ENCODE measurements at places on chromosomes 2 and 18. TPM values are rescaled to one million over a fixed set of nuclear protein-coding genes. Genes with fewer than 3 reads are reported as not detected.
A peak's percentile ranks its signal among the peaks of the same experiment; 100 is the strongest.

SERPINB3 gene
- total RNA-seq = not detected

GRCh38 chr2:213862407-213863076, 548.3 kb upstream of the VWC2L start:
- H3K4me3 ChIP-seq = no peak overlapping the region
- no peaks in the 10 kb centered on the region for H3K36me3 ChIP-seq
- H3K4me1 ChIP-seq = no peaks in the 10 kb centered on the region
- DNase-seq = no peak

- H3K4me3 ChIP-seq = no peak overlapping the region
- H3K27me3 ChIP-seq = peaks cover 5% of the 10 kb centered on the region
- peaks cover 13% of the 10 kb centered on the region for H3K4me1 ChIP-seq
- no peak for DNase-seq
These were observed 894.1 kb upstream of the PIK3C3 start for GRCh38 chr18:41060967-41061366.

ZNF519 gene
- 6.5 TPM for total RNA-seq

SKA1 gene
- 4.3 TPM for total RNA-seq

STAMBP gene
- 32.1 TPM for total RNA-seq

DYNAP gene
- not detected for total RNA-seq

NTSR2 gene
- not detected for total RNA-seq

DNA sequence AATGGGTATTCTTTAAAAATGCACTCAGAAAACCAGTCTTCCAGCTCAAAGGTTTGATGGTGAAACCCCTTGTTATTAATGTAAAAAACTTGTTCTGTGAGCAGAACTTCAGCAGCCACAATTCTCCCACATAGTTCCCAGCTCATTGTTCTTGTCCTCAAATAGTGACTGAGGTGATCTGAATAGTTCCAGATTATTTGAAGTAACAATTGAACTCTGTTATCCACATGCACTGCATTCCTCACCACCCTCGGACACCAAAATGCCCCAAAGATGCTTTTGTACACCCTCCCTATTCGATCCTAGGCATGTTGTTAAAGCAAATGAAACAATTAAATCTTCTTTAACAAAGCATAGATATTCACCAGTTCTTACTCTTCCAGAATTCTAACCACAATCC, 2186.8 kb upstream of the CELF4 start:
- H3K36me3 ChIP-seq = peaks cover 2% of the 10 kb centered on the region
- peaks cover 2% of the 10 kb centered on the region for H3K27me3 ChIP-seq
- no peak for DNase-seq
- peaks cover 7% of the 10 kb centered on the region for H3K4me1 ChIP-seq
- no peak overlapping the region for H3K4me3 ChIP-seq

DNA sequence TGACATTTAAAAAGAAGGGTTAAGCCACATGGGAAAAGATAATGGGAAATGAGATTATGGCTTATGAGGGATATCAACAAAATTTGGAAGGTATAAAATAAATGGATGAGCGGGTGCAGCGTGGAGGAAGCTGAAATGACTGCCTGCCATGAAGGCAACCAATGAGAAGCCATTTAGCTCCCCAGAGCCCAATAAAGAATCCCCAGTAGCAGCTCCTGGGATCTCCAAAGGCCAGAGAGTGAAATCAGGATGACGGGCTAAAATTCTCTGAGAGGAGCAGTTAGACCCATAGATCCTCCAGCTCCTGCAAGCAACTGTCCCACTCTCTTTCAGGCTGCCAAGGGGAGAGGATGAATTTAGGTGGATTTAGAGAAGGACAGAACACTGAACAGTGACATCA, 12.9 kb upstream of the MAPRE3 start:
- no peak overlapping the region for H3K4me3 ChIP-seq
- H3K4me1 ChIP-seq = peaks cover 5% of the 10 kb centered on the region
- no peak for DNase-seq
- H3K36me3 ChIP-seq = no peaks in the 10 kb centered on the region
- H3K27me3 ChIP-seq = peaks cover 63% of the 10 kb centered on the region

TMEM37 gene
- total RNA-seq = 0.77 TPM

DNA sequence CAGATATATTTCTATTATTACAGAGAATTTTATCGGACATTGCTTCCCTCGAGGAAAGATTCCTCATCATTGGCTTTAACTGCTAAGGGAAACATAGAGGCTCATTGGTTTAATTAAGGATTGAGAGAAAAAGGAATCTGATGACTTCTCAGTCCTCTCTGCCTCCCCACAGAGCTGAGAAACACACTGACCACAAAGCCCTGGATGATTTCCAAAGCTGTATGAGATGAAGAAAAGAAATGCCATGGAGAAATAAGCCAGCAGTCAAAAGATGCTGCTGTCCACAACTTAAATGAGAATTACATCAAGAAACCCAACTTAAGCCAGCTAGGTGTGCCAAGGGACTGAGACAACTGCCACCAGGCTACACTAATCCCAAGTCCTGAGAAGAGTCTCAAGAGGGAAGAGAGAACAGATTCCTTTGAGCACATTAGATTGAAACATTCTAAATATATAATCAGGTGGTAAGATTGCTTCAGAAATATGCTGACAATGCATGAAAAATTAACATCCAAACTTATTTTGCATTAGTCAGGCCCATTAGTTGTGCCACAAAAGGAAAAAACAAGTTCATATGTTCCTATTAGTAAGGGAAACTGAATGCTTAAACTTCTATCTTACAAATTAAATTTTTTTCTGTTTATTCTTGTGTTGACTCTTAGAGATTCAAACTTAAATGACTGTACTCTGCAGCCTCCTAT, 308.1 kb upstream of the CYRIA start:
- H3K4me1 ChIP-seq = no peaks in the 10 kb centered on the region
- H3K36me3 ChIP-seq = no peaks in the 10 kb centered on the region
- H3K27me3 ChIP-seq = peaks cover 2% of the 10 kb centered on the region
- no peak for DNase-seq

EIF2AK3 gene
- total RNA-seq = 18.5 TPM

- peaks cover 14% of the 10 kb centered on the region for H3K36me3 ChIP-seq
- no peak overlapping the region for H3K27ac ChIP-seq
- H3K4me3 ChIP-seq = no peak overlapping the region
- DNase-seq = no peak
These were observed 17.3 kb downstream of the NFATC1 start for GRCh38 chr18:79413025-79413424.

GRCh38 chr2:132463719-132464118, 47.1 kb downstream of the GPR39 start:
- peaks cover 15% of the 10 kb centered on the region for H3K27me3 ChIP-seq
- no peaks in the 10 kb centered on the region for H3K4me1 ChIP-seq
- H3K36me3 ChIP-seq = peaks cover 2% of the 10 kb centered on the region
- no peak overlapping the region for H3K27ac ChIP-seq

- DNase-seq = no peak
- H3K27me3 ChIP-seq = peaks cover 7% of the 10 kb centered on the region
- H3K4me1 ChIP-seq = no peaks in the 10 kb centered on the region
- no peak overlapping the region for H3K4me3 ChIP-seq
- H3K27ac ChIP-seq = no peak overlapping the region
These were observed 304.0 kb downstream of the MBD2 start for GRCh38 chr18:53920312-53921075.

ZNF521 gene
- 29.7 TPM for total RNA-seq

DNA sequence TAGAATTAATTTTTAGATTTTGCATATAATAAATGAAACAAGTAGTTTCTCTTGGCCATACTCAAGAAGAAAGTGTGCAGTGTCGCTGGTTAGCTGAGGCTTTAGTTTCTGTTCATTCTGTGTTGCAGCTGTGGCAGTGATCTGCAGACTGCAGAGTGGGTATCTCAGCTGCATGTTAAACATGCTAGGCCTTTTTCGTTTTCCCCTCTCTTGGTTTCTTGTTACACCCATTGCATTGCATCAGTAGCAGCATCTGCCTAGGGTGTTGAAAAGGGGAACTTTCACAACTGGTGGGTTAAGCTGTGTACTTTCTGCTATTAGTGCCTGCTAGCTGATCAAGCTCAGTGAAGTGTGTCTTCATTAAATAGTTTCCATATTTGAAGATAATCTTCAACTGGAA, 51.3 kb downstream of the ACSL3 start:
- peaks cover 9% of the 10 kb centered on the region for H3K36me3 ChIP-seq
- no peaks in the 10 kb centered on the region for H3K27me3 ChIP-seq
- H3K4me3 ChIP-seq = no peak overlapping the region

DNA sequence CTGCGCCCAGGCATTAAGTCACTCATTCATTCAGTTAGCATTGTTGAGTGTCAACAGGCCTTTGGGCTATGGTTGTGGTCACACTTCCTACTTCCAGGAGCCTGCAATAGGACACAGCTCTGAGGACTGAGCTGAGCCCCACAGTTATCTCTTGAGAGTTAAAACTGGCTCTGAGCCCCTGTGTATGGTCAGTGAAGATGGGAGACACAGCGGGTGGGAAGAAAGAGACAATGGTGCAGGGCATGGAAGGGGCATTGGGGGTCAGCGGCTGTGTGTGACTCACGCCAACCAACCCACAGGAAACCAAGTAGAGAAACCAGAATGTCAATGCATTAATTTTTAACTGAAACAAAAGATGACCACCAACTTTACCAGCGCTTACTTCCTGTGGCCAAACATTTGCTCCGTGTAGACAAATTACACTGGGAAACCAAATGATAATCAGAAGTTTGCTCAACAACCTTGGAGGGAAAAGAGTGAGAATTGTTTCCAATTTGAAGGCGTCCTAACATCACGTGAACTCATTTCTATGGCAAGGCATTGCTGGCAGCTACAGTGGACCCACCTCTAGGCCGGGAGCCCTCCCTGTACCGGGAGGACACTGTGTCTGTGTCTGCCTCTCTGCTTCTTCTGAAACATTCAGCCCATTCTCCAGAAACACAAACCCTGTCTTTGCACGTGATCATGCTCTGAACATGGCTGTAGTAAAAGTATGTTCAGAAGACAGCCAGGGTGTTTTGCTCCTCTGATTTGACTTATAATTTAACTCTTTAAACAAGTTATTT, 212.0 kb upstream of the ID2 start:
- no peak for DNase-seq
- no peak overlapping the region for H3K4me3 ChIP-seq
- H3K27me3 ChIP-seq = peaks cover 2% of the 10 kb centered on the region
- H3K4me1 ChIP-seq = no peaks in the 10 kb centered on the region

- no peak overlapping the region for H3K27ac ChIP-seq
- no peaks in the 10 kb centered on the region for H3K4me1 ChIP-seq
- no peak overlapping the region for H3K4me3 ChIP-seq
These were observed 7.3 kb upstream of the CETN1 start for GRCh38 chr18:572831-573289.

DNA sequence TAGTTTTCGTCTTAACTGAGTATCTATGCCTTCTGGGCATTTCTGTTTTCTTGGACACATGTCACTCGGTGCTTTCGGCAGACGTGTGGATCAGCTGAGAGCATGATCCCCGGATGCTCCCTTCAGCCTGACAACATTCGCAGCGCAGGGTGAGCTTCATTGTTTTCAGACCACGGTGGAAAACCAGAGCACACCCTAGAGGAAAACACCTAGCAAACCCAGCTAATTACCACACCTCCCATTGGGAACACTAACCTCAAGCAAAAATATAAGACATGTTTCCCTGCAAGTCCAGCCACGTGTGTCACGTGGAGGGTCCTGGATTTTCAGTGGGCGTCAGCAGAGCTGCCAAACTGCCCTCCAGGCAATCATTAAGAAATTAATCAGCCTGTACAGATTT, 31.0 kb downstream of the ANKRD29 start:
- no peak overlapping the region for H3K27ac ChIP-seq
- DNase-seq = no peak
- peaks cover 21% of the 10 kb centered on the region for H3K4me1 ChIP-seq
- H3K27me3 ChIP-seq = peaks cover 6% of the 10 kb centered on the region

- no peaks in the 10 kb centered on the region for H3K36me3 ChIP-seq
- H3K27ac ChIP-seq = no peak overlapping the region
- H3K4me3 ChIP-seq = no peak overlapping the region
- H3K27me3 ChIP-seq = no peaks in the 10 kb centered on the region
- H3K4me1 ChIP-seq = peaks cover 20% of the 10 kb centered on the region
These were observed 54.4 kb downstream of the CCDC88A start for GRCh38 chr2:55365303-55365702.

GRCh38 chr2:54083021-54083420, 32.4 kb upstream of the ACYP2 start:
- H3K4me1 ChIP-seq = peaks cover 4% of the 10 kb centered on the region
- H3K36me3 ChIP-seq = no peaks in the 10 kb centered on the region
- DNase-seq = no peak
- H3K27me3 ChIP-seq = no peaks in the 10 kb centered on the region
- H3K27ac ChIP-seq = no peak overlapping the region

DNA sequence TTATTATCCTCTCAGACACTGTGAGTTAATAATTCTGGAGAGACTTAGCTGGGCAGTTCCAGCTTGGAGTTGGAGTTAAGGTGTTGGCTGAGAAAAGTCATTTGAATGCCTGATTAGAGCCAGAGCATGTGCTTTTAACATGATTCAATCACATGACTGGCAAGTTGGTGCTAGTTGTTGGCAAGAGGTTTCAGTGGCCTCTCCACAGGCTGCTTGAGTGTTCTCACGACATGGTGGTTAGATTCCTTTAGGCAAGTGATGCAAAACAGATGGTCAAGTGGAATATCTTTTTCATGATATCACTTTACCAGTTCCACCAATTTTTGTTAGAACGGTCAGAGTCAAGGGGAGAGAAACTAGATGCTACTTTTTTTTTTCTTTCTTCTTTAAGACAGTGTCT, 262.7 kb upstream of the FN1 start:
- H3K27ac ChIP-seq = peak overlapping the region; percentile 57
- H3K27me3 ChIP-seq = no peaks in the 10 kb centered on the region
- H3K4me1 ChIP-seq = peaks cover 65% of the 10 kb centered on the region
- no peak overlapping the region for H3K4me3 ChIP-seq
- DNase-seq = no peak

UGT1A6 gene
- not detected for total RNA-seq

MAPK4 gene
- 0.28 TPM for total RNA-seq

DNA sequence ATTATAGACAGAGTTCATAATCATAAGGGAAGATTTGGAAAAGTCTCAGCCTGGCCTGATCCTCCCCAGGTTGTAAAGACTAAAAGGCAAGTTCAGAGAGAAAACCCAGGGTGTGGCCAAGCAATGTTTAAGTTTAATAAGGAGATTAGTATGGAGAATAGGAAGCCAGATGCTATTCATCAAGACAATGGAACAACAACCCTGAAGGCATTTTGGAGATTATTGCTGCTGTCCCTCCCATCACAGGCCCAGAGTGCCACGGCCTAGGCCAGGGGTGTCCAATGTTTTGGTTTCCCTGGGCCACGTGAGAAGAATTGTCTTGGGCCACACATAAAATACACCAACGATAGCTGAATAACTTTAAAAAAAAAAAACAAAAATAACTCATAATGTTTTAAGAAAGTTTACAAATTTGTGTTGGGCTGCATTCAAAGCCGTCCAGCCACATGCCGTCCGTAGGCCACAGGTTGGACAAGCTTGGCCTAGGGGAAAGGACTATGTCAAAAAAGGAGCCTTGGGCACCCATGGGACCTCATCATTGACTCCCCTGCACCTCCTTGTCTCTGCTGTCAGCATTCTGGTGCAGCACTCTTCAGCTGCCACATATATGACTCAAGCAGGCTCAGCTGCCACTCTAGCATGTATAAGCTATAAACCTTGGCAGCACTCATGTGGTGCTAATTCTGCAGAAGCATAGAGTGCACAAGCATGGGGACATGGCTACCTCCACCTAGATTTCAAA, 20.8 kb downstream of the DPP4 start:
- no peak overlapping the region for H3K27ac ChIP-seq
- no peaks in the 10 kb centered on the region for H3K4me1 ChIP-seq
- no peak overlapping the region for H3K4me3 ChIP-seq
- H3K27me3 ChIP-seq = peaks cover 4% of the 10 kb centered on the region

FTCDNL1 gene
- 0.34 TPM for total RNA-seq

Data from chondrocyte (in vitro differentiated cells).